ENCODE measurements at places on chromosomes 11 and 22.

DNA sequence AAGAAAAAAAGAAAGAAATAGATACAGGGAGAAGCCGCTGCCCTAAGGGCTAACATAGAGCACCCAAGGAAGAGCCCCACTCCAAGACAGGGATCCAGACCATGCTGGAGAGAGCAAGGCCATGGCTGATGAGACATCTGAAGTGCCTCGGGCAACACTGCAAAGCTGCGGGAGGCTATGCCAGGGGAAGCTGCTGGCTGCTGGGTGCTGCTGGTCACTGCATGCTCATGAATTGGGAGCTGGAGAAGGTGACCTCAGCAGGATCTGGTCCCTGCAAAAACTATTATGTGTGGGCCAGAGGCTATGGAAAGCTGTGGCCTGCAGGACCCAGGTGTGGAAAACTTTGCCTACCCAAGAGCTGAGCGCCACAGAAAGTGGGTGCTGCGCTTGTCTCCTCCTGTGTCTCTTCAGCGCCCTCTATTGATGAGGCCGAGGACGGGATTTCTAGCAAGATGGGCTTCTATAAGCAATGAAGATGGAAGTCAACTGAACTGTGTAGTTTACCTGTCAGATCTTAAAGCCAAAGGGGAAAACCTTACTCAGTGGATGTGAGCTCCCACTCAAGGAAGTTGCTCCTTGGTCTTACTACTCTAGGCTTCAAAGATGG is 17.3 kb upstream of the SLC29A2 start:
- DNase-seq, result peak; percentile 90

DNA sequence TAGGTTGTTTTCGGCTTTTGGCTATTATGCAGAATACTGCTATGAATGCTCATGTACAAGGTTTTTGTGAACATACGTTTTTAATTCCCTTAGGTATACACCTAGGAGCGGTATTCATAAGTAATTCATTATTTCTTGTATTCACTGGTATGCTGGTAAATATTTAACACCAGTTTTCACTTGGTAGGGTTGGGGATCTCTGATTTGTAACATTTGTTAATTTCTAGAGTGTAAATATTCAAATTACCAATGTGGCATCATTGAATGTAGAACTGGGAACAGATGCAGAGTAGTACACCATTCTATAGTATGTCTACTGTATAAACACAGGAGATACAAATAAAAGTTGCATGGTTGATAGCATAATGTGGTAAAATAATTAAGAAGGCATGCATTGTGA is 16.3 kb downstream of the GVQW3 start:
- DNase-seq, result no peak

DNA sequence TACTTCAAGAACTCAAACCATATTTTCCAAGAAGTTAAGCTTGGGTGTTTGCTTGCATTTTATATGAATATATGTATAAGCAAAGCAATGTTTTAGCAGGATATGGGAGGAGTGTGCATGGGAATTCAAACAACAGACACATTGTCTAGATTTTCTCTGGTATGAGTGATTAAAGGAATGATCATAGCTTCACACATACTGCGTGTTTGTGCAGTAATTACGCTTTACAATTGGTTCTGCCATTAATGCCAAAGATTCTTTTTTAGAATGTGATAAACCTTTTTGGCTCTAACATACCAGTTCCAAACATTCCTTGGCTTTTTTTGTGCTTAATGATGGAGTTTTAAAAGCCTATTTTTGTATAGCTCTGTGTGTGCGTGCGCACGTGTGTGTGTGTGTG is 54.0 kb downstream of the CCDC34 start:
- no peak for DNase-seq

DNA sequence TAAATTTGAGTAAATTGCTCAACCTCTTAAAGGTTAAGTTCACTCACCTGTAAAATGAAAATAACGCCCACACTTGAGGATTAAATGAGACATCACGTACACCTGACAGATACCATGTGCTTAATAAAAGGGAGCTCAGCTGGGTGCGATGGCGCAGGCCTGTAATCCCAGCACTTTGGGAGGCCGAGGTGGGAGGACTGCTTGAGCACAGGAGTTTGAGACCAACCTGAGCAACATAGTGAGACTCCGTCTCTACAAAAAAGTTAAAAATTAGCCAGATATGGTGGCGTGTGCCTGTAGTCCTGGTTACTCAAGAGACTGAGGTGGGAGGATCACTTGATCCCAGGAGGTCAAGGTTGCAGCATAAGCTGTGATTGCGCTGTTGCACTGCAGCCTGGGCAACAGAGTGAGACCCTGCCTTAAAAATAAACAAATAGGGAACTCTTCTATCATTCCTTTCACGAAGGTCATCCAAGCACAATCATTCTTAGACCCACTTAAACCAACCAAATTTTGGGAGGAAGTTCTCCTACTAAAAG is 134.1 kb downstream of the BBOX1 start:
- no peak for DNase-seq

DNA sequence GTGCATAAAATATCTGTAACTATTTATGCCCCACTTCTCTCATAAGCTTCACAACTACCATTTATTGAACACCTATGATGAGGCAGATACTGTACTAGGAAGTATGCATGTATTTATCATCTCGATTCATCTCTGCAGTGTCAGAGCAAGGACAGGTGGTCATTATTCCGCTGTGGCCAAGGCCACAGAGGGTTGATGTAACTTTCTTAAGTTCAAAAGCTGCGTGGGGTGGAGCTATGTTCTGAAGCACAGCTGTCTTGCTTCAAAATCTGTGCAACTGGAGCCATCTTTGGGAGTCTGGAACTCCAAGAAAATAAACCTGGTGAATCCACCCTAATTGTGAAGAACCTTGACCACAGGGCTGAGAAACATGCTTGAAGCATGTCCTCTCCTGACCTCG is 60.2 kb upstream of the HMGXB4 start:
- DNase-seq, result no peak

DNA sequence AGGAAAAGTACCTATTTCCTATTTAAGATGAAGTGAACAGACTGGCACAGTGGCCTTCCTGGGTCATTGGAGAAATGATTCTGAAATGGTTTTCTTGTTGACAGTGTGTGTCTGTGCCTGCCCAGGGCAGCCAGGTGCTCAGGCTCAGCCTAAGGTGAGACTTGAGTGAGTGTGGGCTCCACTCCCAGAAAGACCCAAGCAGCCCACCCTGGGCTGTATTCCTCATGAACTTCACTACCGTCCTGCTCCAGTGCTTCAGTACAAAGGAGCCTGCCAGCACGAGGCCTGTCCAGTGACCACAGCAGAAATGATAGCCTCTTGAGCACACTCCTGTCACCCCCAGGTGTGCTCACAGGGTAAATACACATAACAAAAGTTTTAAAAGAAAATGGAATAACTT is 49.5 kb downstream of the GAB4 start:
- no peak for DNase-seq

- DNase-seq, result no peak
Observed at GRCh38 chr11:36389811-36390210, 93.7 kb downstream of the PRR5L start.

DNA sequence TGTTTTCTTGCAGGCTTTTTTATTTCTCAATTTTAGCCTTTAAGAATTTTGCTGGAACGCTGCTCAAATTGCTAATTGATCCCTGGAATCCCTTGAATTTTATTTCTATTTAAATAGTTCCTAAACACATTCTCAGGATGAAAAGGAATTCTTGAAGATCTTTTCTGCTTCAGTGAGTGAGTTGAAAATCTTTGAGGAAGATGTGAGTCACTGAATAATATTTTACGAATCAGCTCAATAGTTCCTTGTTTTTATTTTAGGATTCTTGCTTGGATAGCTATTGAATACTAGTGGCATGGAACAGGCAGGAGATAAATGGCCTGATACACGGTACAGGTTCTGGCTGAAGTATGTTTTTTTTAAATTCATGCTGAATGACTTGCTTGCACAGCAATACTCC is 194.6 kb upstream of the CCDC90B start:
- no peak for DNase-seq

- DNase-seq, result no peak
Observed at GRCh38 chr22:20853236-20853660, 5.4 kb downstream of the PI4KA start.

- no peak for DNase-seq
Observed at GRCh38 chr11:69136471-69136870, 19.3 kb upstream of the SMIM38 start.

GRCh38 chr11:92739491-92739890 is 230.0 kb upstream of the MTNR1B start:
- DNase-seq, result no peak

GRCh38 chr11:8168485-8169257 is at the start of gene RIC3:
Gene RIC3 (minus strand): TSS chr11:8169025. CDS start chr11:8168989, 36 bp downstream.
- DNase-seq, result no peak

DNA sequence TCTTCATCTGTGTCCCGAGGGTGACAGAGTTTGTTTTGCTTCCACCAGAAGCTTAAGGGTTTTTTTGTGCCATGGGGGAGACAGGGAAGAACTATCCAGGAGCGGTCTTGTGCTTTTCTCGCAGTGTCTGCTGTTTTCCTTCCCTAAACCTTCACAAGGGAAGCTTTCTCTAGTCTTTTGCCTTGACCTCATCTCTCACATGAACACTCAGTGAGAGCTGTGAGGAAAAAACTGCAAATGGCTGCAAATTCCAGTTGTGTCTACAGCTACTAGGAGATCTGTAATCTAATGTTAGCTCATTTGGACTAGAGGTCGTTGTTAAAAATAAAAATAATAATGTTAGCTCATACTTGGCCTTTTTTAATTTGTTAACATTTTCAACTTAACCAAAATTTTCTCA is 264.7 kb upstream of the SESN3 start:
- no peak for DNase-seq

DNA sequence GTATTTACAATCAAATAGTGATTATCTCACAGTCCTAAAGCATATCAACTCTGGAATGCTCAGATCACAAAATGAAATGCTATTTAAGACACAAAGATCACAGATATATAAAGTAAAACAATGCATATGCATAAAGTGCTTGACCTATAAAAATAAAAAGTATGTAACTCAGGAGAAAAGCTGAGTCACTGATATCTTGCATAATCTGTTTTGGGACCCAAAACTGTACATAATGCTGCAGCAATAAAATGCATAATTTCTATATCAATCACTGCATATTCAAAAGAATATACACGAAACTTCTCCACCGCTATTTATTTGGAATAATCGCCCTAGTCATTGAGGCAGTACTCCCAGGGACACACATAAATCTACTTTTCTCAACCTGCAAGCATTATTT is 34.9 kb upstream of the GRIA4 start:
- peak; percentile 26 for DNase-seq

DNA sequence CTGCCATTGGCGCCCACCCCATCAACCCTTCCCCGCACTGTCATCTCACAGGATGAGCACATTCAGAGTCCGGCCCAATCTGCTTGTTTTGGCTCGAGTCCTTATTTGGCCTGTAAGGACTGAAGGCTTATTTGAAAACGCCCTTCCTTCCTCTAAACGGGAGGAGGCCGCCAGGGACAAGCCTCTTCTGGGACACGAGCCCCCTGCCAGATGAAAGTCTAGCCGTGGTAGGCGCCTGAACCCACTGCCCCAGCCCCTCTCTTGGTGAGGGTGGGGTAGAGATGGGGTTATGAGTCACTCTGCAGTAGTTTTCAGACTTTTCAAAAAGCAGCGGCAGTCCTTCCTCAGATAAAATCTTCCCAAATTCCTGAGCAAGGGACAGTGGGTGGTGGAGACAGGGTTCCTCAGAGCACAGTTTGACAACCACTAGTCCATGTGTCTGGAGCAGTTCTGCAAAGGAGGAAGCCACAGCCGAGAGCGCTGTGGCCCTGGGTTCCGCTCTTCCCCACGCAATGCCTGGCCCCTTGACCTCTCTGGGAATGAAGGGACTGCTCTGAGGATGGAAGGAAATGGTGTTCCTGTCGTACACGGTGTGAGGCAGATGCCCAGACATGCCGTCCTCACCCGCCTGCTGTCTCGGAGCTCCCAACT is 57.0 kb downstream of the MYH9 start:
- peak; percentile 67 for DNase-seq

- no peak for DNase-seq
Observed at GRCh38 chr11:92845390-92845789, 124.1 kb upstream of the MTNR1B start.

GRCh38 chr11:9277176-9277575 is 12.0 kb upstream of the DENND5A start:
- DNase-seq, result no peak

- DNase-seq, result no peak
Observed at GRCh38 chr22:28736301-28737155, 5.1 kb downstream of the CHEK2 start.

GRCh38 chr11:19539861-19540260 is 172.8 kb upstream of the NAV2 start:
- DNase-seq, result no peak

- no peak for DNase-seq
Observed at GRCh38 chr11:73226297-73227006, 8.4 kb downstream of the P2RY2 start.

DNA sequence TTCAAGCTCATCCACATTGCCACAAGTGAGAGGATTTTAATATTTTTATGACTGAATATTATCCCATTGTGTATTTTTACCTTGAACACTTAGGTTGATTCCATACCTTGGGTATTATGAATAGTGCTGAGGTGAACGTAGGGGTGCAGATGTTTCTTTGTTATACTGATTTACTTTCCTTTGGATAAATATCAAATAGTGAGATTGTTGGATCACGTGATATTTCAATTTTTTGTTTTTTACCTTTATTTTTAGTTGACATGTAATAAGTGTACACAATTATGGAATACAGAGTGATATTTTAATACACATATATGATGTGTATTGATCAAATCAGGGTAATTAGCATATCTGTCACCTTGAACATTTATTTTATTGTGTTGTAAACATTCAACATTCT is 8.1 kb downstream of the OR10W1 start:
- DNase-seq, result no peak

DNA sequence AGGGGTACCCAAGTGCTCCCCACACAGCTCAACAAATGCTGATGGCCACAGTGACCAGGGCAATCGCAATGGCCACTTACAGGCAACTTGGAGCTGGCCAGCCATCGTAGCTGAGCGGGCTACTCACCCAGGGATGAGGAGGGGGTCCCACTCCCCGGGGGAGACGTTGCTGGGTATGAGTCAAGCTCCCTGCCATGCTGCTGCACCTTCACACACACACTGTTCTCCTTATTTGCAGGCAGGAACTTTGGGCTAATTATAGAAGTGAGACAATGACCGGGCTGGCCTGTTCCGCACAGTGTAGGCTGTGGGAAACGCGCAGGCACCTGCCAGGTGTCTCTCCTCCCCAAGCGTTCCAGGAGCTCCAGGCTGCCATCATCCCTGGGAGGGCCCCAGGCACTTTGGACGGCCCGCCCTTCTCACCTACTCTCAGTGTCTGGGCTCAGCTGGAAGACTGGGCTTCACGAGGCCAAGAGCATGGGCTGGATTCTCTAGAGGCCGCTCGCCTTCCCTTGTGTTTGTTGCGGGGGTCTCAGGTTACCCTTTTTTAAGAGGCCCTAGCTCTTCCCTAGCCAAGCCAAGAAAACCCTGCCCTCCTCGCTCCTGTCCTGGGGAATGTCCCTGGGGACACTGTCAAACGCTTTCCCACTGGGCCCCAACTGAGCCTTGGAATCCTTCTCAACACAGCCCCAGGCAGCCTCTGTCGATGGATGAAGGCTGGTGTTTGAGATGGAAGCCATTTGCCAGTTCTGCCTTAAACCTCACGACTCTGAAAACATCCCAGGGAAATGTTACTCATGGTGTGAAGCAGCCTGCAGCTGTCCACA is 73.0 kb downstream of the RTL6 start:
- no peak for DNase-seq

- no peak for DNase-seq
Observed at GRCh38 chr11:35311331-35311730, 108.0 kb downstream of the SLC1A2 start.

Data from choroid plexus epithelial cell (primary cell).